Activated T-helper 2 cell treated with anti-CD3 and anti-CD28 coated beads, Interferon-gamma antibody, Interleukin-2, Interleukin-4, amounts not matched to agents 10 μg/mL and 5 μg/mL and 100 μg/mL, durations not matched to agents 14 hours and 24 hours and 36 hours (primary cell): ENCODE measurements at places on chromosomes 5 and 9.

GRCh38 chr5:76683816-76684731 lies 31.9 kb upstream of the F2R start:
- DNase-seq = no peak

DNA sequence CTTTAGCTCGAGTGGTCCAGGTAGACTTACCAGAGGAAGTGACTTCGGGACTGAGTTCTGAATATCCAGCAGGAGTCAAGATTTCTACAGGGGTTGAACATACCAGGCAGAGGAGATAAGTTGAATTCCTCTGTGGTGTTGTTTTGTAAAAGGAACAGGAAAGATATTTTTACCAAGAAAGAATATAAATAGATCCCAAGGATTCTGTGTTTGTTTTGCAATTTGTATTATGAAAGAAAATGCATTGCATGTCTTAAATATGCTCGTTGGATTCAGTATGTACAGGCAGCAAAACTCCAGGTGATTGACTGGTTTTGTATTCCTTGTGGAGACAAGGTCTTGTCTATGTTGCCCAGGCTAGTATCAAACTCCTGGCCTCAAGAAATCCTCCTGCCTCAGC lies 197.8 kb downstream of the FRMD3 start:
- no peak for DNase-seq

- DNase-seq = no peak
Measured at GRCh38 chr5:76271836-76272235, 131.2 kb upstream of the IQGAP2 start.

DNA sequence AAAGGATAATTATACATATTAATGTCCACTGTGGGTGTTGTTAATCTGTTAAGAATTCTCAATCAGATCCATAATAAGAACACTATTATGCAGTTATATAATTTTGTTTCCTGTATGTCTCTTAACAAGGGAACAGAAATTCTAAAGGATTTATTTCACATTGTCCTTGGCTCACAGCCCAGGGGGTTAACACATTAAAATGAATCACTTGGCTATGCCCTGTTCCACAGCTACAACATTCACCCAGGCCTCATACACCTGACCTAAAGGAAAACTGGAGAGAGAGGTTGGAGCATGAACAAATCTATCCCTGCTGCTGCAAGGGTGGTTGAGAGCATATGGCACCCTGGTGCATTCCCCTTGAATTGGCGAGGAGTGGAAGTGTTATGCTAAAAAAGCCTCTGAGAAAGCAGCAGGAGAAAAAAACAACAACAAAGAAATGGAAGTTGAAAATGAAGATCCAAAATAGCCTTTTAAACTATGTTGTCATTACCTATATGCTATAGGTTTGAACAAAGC lies 116.0 kb downstream of the KCNN2 start:
- DNase-seq = no peak

- no peak for DNase-seq
Measured at GRCh38 chr9:88090151-88090581, 48.1 kb downstream of the SPATA31C2 start.

GRCh38 chr9:130432796-130433167 lies 12.0 kb upstream of the ASS1 start:
- no peak for DNase-seq
